ENCODE measurements at places on chromosomes 7 and 10.

DNA sequence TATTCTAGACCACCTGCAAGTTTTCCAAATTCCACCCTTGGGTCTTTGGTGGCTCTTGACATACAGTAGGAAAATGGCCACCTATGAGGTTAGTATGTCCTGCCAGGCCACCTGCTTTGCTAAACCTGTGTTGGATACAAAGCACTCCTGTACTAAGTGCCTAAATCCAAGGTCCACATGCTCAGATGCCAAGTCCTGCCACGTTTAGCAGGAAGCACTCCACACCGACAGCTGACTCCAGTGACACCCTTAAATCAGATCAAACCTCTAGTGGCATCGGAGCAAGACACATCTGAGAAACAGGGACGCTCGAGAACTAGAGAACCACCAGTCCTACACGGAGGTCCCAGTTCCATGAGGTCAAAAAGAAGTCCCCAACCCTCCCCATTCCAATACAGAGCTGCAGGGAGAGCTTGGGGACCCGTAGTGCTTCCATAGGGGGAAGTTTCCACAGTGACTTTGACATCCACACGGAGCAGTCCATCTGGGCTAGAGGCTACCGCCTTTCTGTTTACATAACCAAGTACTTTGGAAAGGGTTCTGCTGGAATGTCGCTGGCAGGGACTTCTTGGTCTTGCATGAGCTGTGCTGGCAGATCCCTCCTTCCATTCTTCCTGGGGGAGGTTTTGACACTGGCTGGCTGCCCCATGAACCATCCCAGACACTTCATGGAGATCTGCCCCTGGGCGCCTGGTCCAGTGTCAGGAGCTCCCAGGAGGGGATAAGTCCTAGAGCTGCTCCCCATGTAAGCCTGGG, 290.6 kb downstream of the PRPF18 start:
- no peak for DNase-seq

DNA sequence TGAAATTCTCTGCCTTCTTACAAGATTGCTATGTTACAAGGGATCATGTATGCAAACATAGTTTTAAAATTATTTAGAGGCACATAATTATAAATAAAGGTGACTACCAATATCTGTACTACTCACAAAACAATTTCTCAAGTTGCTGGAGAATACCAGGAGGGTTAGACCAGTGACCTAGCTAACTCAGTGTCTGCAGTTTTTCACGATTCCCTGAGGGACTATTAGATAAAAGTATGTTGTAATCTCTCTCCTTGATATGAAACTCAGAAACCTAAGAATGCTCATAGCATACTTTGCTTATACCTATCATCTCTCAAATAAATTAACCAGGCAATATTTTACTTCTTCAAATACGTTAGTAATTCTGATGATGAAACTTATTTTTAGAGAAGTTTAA, 534.0 kb upstream of the ANKRD30A start:
- no peak for DNase-seq

DNA sequence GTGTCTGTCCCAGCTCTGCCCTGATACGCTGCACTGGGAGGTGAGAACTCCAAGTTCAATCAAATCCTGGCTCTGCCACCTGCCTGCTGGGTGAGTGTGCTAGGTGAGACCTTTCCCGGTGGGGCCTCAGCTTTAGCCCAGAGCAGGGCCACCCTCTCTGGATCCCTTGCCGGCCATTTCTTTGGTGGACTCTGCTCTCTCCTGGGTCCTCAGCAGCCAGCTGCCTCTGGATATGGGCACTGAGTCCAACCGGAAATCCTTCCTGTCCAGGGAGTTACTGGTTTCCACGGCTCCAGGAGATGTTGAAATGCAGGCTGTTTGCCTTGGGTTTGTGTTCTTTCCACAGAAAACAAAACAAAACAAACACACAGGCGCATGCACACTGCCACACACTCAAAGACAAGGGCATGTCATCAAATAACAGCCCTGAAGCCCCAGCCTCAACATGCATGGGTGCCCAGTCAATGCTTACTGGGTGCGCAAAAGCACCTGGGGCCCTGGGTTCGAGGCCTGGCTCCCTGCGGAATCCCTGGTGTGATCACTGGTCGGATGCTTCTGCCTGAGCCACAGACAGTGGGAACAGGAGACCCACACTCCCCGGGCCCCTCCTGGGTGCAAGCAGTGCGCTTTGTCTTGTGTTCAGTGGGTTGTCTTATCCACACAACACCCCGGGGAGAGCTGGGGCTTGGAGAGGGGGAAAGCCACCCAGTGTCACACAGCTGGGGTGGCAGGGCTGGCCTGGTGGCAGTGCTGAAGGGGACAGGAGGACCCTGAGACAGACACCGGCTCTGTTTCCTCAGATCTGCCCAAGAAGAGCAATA, 33.1 kb downstream of the PPIF start:
- no peak for DNase-seq

- no peak for DNase-seq
Observed at GRCh38 chr7:109951565-109951928, 1139.4 kb upstream of the LRRN3 start.

GRCh38 chr10:119420950-119421875, 121.3 kb downstream of the RGS10 start:
- no peak for DNase-seq

DNA sequence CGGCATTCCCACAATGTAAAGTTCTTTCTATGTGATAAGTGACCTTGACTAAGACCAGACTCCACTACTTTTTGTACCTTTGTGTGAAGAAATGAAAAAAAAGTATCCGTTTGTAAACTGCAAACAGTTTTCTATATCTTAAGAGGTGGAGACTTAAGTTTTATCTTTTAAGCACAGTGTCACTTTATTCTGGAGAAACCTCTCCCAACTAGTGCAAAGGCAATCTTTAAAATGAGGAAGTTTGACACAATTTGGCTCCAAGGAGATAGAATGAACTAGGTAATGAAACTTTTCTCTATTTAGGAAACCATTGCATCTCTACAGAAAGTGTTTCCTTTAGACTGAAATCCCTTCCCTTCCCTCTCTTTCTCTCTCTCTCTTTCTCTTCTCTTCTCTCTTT, 122.9 kb downstream of the SAMD9 start:
- DNase-seq = no peak

GRCh38 chr10:33336582-33337325, 2.3 kb upstream of the NRP1 start:
- DNase-seq = peak; percentile 75

DNA sequence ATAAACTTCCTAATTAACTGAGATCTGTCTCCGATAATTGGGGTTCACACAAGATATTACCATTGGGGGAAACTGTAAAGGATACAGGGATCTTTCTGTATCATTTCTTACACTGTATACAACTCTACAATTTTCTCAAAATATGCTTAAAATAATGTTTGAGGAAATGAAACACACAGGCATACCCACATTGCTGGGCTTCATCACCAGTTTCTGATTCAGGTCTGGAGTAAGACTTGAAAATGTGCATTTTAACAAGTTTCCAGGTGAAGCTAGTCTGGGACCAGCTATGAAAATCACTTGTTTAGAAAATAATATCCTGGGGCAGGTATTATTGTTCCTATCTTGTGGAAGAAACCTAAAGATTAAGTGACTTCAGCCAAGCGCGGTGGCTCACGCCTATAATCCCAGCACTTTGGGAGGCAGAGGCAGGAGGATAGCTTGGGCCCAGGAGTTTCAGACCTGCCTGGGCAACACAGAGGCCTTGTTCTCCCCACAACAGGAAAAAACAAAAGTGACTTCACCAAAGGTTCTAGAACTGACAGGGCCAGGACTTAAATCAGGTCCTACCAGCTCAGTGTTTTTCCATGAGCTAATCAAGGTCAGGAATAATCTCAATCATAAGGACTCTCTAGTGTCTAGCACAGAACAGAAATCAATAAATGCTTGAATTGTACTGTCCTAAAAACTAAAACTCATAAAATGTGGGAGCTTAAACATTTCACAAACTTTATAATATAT, 12.6 kb downstream of the TOMM7 start:
- DNase-seq = no peak

- peak; percentile 49 for DNase-seq
Observed at GRCh38 chr7:86760236-86760635, 116.5 kb downstream of the GRM3 start.

- no peak for DNase-seq
Observed at GRCh38 chr10:70260259-70260658, 23.5 kb downstream of the NPFFR1 start.

DNA sequence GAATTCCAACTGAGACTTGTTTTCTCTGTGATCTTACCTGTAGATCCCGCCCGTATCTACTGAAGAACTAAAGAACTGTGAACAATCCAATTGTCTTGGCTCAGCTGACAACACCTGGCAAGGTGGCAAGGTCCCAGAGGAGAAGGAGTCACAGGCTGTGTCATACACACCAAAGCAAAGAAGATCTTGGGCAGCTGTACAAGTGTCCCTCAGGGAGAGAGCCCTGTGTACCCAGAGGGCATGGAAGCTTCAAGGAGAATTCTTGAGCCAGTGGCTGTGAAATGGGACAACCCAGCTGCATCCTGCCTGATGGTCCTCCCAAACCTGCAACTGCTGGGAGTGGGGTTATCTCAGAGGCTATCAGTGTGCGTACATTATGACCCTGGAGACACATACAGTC, 46.7 kb upstream of the TECTB start:
- DNase-seq = no peak

DNA sequence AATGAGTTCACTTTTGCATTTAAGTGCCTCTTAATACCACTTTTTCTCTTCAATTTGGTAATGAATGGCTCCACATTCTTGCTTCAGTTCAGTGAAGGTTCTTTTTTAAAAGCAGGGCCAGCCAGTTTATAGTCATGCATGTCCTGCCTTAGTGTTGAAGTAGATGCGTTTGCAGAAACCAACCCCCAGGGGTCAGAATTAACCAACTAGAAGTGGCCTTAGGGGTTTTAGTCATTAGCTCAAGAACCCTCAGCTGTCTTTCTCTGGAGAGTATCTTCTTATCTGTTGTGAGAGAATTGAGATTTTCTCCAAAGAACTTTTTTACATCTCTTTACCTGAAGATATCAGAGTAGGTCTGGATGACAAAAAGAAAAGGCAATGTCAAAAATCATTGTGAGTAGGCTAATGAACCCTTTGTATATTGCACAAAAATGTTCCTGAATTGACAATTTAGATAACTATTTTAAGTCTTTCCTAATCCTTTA, 82.2 kb downstream of the PIK3CG start:
- DNase-seq = peak; percentile 79

DNA sequence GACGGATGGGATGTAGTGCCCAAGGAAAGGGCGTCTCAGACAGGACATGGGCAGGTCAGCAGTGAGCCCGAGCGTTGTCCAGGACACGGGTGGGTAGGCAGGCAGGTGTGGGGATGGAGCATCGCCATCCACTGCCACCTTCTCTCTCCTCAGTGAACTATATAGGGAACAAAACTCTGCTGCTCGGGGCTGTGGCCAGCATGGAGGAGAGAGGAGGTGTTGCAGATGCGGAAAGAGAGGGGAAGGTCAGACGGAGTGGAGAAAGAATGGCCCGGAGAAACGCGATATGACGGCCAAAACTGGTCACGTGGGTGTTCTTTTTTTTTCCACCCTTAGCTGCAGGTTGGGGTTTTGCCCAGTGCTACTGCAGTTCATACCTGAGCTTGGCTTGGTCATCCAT, 71.2 kb downstream of the GRID1 start:
- DNase-seq = no peak

DNA sequence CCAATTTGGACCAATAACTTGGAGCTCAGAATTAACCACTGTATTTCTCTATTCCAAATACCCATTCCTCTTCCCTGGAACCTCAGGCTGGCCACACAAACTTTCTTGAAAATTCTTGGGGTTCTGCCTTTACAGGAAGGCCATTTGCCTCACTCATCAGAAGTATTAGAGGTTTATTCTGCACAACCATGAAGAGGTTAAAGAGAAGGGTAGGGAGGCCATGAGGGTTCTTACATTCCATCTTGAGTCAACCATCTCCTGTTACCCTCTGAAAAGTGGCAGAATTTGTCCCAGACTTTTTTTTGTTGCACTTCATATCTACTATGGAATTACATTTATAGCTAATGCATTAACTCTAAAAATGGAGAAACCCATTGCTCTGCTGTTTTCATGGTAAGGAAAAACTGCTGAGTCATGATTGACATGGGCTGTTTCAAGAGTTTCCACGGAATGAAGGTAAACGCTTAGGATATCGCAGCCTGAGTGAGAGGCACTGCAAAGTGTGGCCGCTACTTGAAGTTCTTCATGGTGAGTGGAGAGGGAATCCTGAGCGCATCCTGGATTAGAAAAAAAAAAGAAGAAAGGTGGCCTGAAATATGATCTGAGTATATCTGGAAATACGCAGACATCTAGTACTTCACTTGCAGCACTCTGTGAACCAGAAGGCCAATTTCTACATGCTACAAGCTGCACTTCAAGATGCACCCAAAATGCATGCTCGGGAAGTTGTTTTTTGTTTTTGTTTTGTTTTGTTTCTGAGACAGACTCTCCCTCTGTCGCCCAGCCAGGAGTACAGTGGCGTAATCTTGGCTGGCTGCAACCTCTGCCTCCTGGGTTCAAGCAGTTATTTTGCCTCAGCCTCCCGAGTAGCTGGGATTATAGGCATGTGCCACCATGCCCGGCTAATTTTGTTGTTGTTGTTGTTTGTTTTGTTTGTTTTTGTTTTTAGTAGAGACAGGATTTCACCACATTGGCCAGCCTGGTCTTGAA, 83.7 kb downstream of the KIAA1217 start:
- no peak for DNase-seq

DNA sequence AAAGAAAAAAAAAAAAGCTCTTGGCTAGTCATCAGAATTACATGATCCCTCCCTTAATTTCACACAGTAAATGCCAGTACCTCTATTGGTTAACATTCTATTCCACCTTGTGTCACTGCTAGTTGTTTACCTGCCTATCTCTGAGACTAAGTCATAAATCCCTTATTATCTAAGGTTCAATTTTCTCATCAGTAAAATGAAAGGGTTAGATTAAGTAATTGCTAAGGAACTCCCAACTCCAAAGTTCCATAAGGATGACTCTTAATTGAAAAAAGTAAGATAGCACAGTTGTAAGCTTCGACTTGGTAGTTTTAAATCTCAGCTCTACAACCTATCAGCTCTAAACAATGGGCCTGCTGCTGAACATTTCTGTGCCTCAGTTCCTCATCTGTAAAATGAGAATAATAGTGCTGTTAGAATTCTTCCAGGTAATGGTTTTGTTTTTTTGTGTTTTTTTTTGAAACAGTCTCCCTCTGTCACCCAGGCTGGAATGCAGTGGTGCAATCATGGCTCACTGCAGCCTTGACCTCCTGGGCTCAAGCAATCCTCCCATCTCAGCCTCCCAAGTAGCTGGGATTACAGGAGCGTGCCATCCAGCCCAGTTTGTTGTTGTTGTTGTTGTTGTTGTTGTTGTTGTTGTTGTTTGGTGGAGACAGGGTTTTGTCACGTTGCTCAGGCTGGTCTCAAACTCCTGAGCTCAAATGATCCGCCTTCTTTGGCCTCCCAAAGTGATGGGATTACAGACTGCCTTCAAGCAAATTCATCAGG, 35.6 kb downstream of the SRPK2 start:
- no peak for DNase-seq

- no peak for DNase-seq
Observed at GRCh38 chr7:133024596-133024995, 57.3 kb downstream of the CHCHD3 start.

DNA sequence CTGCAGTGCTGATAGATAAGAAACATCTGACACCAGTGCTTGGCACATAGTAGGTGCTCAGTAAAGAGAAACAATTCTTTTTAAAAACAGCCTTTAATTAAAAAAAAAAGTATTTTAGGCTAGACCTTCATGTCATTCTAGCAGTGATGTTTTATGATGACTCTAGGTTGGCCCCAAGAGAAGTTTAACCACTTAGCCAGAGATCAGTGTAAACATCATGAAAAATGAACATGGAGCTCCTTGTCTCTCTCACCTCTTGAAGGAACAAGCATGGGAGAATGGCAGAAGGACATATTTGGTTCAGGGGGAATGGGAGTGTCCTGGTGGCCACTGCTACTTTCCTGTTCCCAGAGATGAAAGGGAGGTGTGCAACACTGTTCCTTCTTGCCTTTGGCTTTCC, 641.0 kb downstream of the LRMDA start:
- no peak for DNase-seq
